ENCODE measurements at places on chromosomes 3 and 15. TPM values are rescaled to one million over a fixed set of nuclear protein-coding genes. Genes with fewer than 3 reads are reported as not detected.

- no peak for DNase-seq
These were observed 210.8 kb upstream of the SEMA6D start for GRCh38 chr15:47506329-47507100.

- no peak for DNase-seq
These were observed 156.8 kb downstream of the WNT5A start for GRCh38 chr3:55330355-55330754.

CP gene
- 24.3 TPM for total RNA-seq

DNA sequence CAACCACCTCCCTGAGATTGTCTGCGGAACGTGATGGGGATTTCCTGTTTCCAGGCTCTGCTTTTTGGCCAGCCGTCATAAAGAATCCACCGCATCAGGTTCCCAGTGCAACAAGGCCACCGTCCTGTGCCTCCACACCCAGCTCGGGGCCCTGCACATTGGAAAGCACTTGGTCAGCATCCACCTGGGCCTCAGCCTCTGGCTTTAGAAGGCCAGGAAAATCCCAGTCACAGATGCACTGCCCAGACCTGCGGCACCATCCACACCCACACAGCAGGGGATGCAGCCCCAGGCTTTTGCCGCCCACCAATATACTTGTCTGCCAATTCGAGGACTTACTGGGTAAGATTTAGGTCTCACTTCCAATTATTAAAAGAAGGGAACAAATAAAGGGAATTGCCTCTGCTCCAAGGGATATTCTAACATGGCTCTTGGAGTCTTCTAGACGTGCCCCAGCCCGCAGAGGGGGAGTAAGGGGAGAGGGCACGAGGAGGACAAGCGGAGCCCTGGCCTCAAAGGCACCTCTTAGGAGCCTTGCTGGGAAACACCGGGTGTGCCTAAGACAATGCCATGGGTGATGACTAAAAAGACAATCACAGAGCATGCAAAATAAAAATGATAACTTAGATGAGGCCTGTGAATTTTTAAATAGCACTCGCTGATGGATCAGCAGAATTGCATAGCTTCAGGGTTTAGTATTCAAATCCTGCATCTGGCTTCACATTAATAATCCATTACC lies 169.2 kb downstream of the FOXP1 start:
- DNase-seq, result no peak

DNA sequence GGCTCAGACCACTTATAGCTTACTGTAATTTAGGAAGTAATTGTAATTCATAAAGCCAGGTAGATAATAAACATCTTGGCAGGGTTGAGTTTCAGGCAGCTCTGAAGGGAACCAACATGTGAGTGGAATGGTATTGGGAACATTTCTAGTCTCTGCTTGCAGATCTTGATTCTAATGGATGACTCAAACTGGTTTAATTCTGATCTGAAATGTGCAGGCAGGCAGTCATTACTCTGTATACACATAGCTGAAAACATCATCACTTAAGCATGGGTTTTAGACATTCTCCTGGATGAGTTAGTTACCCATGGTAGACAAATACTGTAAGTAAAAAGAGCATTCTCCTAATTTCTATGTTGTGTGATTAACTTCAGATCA lies 317.0 kb upstream of the TPRG1 start:
- no peak for DNase-seq

HMG20A gene
- 32.2 TPM for total RNA-seq

HRG gene
- total RNA-seq, result not detected

- DNase-seq, result no peak
These were observed 35.6 kb downstream of the SCAP start for GRCh38 chr3:47440131-47440530.

FOXL2 gene
- not detected for total RNA-seq

GRCh38 chr15:82928711-82929110 lies 23.8 kb downstream of the HOMER2 start:
- no peak for DNase-seq
